Stimulated activated CD4-positive, alpha-beta T cell treated with anti-CD3 and anti-CD28 coated beads, Interleukin-2, amount 100 ng/mL, for 48 hours (primary cell): ENCODE measurements at places on chromosomes 12 and 14.

GRCh38 chr12:49255857-49256637 lies 8.8 kb upstream of the TUBA1C start:
- no peak for DNase-seq

DNA sequence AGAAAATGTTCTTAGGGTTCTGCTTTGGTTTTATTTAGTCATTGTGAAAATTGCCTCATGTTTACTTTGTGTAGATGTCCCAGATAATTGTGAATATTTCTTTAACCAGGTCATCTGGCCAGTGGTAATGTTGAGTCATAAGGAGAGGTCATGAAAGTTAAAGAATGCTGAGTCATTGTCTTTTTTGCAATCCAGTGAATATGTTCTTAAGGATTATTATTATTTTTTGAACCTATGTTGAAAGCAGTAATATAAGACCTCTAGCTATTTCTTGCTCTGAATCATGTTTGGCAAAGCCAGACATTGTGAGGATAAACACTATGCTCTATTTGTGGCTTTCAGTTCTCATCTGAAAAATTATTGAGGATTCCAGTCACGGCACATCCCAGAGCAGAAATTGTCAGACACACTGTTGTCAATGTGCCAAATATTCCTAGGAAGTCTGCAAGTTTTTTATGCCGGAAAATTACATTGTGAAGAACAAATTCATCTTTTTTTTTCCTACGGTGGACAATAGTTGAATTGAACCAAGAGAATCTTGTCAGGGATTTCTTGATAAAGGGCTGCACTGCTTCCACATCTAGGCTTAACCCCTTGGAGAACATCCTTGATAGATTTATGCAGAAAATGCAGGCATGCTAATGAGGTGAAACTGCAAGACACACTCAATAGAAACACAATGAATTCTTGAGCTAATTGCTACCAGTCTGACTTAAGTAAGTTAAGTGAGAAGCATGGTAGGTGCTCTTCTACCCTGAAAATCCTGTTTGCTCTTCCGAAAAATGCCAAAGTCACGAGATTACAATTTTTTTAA lies 369.6 kb downstream of the ATP23 start:
- DNase-seq = no peak

GRCh38 chr14:49056021-49056420 lies 530.2 kb downstream of the RPS29 start:
- DNase-seq = no peak

- no peak for DNase-seq
Measured at GRCh38 chr12:55698965-55699364, 8.7 kb downstream of the ITGA7 start.

GRCh38 chr14:51398898-51399297 lies 158.9 kb downstream of the TMX1 start:
- DNase-seq = no peak

DNA sequence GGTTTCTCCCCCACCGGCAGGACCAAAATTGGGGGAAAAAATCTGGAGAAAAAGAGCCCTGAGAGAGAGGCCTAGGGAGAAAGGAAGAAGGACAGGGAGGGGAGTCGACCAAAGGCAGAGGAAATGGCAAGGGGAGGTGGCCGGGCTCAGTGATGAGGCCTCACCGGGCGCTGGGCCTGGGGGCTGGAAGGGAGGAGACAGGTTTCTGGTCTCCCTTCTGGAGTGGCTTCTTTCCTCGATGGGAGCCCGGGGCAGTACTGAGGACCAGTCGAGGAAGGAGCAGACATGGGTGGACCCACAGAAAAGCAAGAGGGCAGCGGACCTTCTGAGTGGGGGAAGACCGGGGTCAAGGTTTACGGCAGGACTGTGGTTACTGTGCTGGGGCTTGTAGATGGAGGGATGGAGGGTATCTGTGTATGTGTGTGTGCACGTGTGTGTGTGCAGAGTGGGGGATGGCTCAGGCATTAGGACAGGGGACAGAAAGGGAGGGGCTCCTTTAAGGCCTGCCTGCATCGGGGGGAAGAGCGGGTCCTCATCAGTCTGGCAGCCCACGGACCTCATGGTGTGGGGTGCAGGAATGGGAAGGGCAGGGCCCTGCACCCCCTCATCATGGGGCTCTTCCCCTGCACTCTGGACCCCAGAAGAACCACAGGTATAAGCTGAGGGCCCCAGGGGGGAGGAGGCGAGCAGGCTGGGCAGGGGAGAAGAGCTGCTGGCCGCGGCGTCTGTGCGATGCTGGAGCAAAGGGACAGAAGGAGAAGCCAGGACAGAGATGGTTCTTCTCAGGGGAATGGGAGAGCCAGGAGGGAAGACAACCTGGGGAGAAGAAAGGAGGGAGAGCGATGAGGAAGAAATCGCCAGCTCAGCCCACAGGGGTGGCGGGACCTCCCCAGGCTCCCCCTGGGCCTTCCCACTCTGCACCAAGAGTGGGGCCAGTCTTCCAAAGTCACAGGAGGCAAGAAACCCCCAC lies 15.1 kb upstream of the RPLP0 start:
- no peak for DNase-seq

GRCh38 chr14:74935360-74935680 lies 12.3 kb upstream of the RPS6KL1 start:
- no peak for DNase-seq

GRCh38 chr12:49538510-49539403 lies at the start of gene KCNH3:
Gene KCNH3 (plus strand): TSS chr12:49539030. CDS start chr12:49539417, 387 bp downstream.
- peak; percentile 72 for DNase-seq

- no peak for DNase-seq
Measured at GRCh38 chr12:110649341-110649847, 35.5 kb downstream of the TCTN1 start.

DNA sequence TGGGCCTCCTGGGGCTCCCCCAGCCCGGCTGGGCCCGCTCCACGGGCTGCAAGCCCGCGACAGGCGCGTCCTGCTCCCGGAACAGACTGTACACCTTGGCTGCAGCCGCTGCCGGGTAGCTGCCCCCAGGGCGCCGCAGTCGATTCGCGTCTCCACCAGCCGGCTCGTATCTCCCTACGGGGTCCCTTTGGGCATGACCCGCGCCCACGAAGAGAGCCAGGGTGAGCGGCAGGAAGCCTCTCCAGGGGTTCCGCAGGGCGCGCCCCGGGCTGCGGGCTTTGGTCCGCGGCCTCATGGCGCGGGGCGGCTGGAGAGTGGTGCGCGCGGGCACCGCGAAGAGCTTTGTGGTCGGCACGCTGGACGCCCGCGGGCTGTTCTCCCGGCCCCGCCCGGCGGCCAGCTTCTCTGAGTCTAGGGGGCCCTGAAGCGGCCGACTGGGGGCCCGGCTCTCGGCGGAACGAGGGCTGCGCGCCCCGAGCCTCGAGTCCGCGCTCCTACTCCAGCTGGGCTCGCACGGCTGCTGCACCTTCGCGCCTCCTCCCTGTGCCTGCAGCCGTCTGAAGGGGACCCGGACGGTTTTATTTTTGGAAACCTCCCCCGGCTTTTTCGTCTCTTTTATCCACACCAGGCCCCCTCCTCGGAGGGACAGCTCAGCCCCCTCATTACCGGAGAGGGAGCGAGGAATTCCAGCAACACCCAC lies at the start of gene LTBP2:
Gene LTBP2, minus strand, starts transcription at position 588 of the 700 bp plus-strand sequence. Its CDS starts 293 bp downstream, at position 295.
- no peak for DNase-seq

DNA sequence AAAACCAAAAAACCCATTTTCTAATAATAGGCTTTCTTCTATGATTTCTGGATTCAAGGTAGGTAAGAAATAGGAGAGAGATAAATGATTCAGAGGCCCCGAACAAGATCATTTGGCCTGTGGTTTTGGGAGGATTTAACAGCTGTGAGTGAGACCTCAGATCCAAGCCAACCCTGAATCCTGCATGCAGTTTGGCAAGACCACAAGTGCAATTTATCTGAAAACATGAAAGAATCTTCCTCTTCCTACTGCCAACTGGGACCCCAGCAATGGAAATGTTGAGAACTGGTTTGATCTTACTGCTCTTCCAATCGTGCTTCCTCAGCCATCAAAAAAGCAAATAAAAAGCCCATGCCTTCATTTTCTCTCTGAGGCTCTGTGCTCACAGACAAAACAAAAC lies 519.7 kb upstream of the TBX3 start:
- DNase-seq = no peak

DNA sequence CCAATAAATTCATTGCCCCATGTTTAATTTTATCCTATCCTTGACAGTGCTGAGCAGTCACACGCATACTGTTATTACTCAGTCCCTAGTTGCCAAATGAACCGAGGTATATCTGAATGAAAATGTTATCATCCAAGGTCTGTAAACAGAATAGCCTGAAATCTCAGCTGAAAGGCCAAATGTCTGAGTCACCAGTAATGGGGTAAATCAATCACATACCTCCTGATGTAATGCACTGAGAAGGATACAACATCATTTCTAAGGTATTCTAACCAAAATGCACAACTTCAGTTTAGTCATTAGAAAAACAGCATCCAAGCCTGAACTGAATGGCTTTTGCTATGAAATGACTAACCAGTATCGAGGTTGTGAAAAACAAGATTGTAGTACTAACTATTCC lies 228.6 kb downstream of the DPF3 start:
- DNase-seq = no peak

GRCh38 chr12:9319044-9319841 lies 111.0 kb upstream of the PZP start:
- no peak for DNase-seq

DNA sequence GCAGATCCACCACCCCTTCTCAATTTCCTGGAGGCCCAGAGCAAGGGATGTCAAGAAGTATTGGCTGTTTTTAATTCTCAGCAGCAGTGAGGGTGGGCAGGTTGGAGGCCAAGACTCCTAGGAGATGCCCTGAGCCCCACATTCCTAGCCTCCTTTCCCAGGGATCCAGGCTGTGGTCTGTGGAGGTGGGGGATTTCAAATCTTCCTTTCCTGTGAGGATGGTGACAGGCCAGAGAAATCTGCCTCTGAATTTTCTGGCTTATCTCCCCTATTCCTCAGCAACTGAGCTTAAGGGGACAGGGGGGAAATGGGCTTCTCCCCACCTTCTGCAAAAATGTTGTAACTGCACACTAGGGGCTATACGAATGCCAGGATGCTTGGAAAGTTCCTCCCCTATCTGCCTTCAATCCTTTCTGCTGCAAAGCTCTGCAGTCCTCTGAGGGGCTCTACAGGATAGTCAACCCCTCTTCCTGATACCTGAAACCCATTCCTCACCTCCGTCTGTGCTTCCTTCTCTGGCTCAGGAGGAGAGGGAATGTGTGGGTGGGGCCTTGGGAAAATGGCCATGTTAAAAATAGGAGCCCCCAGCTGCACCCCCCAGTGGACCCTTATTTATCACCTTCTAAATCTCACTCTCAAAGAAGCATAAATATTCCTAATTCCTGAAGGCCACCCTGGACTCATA lies 6.6 kb downstream of the GPR84 start:
- DNase-seq = no peak

GRCh38 chr14:71933001-71933587 lies 865 bp downstream of the RGS6 start:
- no peak for DNase-seq

GRCh38 chr12:116264525-116265070 lies 12.9 kb downstream of the MED13L start:
- DNase-seq = no peak

DNA sequence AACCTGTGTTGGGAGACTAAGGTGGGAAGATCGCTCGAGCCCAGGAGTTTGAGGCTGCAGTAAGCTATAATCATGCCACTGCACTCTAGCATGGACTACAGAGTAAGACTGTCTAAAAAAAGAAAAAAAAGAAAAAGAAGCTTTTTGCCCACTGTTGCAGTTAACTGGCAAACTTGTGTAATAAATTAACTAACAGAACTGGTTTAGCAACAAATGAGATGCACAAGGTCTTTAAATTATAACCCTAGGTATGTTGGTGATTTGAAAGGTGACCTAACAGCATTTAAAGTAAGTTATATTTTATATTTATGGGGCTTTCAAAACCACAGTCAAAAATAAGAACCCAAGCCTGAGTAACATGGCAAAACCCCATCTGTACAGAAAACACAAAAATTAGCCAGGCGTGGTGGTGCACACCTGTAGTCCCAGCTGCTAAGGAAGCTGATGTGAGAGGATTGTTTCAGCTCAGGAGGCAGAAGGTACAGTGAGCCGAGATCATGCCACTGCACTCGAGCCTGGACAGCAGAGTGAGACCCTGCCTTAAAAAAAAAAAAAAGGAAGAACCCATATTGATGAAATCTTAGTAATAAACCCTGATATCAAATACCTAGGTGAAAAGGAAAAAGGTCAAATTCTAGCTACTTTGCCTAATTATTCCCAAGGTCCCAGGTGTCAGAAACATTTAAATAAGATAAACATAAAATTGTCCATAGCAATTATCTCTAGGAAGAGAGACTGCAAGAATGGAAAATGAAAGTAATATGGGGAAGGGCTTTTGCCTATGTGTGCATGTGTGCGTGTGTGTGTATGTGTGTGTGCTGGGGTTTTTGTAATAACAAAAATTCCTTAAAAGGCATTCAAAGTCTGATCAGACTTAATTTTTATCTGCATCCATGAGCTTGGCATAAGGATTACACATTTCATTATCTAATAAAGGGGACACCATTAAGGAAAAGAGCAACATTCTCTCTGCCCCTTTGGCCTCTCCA lies 15.4 kb downstream of the SYNE2 start:
- DNase-seq = no peak

DNA sequence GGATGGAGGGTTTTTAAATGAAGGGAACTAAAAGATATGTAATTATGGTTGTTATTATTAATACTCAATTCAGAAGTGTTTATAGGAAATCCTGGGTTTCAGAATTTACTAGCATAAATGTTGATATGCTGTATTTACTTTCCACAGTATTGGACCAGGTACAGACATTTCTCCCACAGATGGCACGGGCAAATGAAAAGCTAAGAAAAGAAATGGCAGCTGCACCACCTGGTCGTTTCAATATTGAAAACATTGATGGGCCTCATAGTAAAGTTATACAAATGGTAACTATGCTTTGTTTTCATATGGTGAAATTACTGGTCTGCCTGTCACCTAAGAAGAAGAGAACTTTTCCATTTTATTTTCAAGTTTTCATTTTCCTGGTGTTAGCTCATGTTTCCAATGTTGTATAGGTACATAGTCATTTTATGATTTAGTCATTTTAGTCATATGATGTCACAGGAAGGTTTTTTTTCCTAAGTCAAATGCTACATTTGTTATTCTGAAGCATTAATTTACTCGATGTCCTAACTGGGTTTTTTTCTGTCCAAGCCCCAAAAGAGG lies 5.5 kb downstream of the NOPCHAP1 start:
- no peak for DNase-seq

DNA sequence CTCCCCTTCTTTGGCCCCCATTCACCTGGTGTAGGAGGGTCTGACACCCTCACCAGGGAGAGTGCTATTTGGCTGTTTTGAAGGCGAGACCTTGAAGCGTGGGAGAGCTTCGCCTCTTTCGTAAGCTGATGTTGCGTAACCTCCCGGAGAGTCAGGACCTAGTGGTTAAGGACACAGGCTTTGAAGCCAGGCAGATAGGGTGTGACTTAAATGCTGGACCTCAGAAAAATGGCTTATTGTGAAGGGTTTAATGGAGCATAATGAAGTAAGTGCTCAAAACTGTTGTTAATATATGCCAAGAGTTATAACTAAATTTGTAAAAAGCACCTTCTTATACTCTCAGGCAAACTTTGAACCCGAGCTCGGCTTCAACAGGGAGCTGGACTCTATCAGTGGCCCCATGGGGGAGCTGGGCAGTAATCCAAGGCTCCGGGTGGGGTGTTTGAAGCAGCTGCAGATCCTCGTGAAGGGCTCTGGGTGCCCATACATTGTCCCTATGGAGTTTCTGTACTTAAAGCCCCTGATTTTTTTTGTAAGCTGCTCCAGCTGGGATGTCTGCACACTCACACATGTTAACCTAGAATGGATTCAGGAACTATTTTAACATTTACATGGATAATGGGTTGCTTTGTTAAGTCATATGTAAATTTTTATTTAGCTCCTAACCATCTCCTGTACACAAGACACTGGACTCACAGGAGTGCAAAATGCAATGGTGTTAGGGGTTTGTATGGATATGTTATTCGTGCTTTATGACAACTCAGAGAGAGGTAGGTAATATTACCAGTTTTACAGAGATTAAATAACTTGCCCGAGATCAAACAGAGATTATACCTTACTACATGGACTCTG lies 26.0 kb downstream of the PPFIBP1 start:
- DNase-seq = no peak
